WERI-Rb-1 (cell line): ENCODE measurements at places on chromosomes 1 and 21.

DNA sequence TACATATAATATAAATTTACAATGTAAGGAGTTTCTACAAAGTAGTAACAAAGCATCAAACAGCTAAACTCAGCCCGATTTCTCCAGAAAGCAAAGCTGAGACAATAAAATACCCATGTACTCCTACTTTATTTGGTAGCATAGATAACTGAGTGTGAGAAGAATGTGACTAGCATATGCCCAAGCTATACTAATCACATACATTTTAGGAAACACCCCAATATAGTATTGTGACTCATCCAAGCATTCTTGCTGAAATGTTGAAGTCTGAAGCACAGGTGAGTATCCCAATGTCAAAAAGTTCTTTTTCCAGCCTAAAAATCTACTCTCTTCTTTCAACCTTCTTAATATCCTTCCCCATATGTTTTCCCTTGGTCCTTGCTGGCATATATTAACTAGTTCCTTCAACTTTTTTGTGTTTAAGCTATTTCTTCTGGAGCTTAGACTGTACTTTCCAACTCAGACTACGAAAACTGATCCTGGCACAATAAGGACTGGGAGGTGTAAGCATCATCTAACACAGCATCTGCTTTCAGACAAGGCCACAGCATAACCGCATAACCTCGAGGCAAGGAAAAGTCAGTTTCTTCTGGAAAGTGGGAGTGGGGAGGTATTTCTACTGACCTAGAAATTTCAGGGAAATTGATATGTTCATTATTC, 163.0 kb upstream of the RNPC3 start:
- DNase-seq = no peak

GRCh38 chr1:1554550-1554925, 14.1 kb upstream of the TMEM240 start:
- no peak for DNase-seq

GRCh38 chr1:57881639-57882038, 457.8 kb upstream of the DAB1 start:
- DNase-seq = no peak

- DNase-seq = no peak
These were observed 550 bp downstream of the TMPRSS3 start for GRCh38 chr21:42395302-42395701.

GRCh38 chr1:6612641-6613360, 730 bp upstream of the PHF13 start:
- no peak for DNase-seq
